ENCODE measurements at places on chromosomes 7 and 10. TPM values are rescaled to one million over a fixed set of nuclear protein-coding genes. Genes with fewer than 3 reads are reported as not detected.

GRCh38 chr10:79241990-79242619 lies 105.2 kb upstream of the PPIF start:
- peak; percentile 21 for DNase-seq

Gene KAT6B
- total RNA-seq, result 9.6 TPM

Gene ACHE
- not detected for total RNA-seq

Gene EIF5AL1
- 0.63 TPM for total RNA-seq

Gene PPP1R17
- total RNA-seq, result not detected

DNA sequence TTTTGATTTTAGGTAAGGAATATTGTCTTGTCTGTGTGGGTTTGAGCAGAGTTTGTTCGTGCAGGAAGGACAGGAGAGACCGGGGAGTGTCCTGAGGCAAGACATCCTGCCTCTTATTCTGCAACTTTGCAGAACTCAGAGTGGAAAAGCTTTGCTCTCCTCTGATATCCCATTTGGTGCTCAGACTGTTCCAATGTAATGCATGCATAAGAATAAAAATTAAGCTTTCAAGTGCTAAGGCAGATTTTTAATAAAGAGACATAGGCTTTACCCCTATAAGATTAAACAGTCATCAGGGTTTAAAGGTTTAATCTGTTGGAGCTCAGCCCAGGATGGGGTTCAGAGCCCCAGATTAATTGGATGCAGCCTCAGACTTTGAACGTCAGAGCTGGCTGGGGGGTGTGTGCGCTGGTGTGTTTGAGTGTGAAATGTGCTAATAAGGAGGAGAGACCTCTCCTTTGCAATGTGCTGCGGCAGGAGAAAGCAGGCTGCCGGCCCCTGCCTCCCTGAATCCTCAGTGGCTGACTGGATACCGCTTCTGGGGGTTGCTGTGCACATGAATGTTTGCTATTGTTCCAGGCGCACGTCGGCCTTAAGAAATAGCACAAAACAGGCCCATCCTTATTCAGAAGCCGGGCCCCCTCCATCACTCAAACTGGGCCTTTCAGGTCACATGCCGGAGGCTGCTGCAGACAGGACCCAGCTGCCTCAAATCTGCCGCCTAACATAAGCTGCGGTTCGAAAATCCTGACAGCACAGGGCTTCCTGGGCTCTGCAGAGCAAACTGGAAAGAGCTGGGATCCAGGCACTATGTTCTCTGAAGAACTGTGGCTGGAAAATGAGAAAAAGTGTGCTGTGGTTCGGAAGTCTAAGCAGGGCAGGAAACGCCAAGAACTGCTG lies 84.1 kb upstream of the PRR15 start:
- no peak for DNase-seq

DNA sequence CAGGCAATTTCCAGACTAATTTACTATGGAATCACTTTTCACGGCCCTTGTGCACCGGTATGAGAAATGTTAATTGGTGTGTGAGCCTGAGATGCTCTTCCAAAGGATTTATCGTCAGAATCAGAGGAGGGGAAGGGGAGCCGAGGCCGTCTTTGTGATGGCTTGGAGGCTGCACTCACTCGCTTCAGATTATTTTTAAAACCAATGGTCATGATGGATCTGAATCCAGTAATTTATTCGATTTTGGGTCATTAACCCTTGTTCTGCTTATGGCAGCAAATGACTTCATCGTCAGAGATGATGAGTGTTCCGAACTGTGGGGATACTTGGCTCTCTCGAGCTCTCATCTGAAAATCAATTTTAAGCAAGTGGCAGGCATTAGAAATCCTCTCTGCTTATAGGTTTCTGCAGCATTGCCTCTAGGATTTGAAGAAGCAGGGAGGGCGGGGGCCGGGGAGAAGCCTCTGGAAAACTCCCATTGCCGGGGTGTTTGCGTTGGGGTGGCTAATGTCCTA lies 576.3 kb downstream of the LRMDA start:
- no peak for DNase-seq

DNA sequence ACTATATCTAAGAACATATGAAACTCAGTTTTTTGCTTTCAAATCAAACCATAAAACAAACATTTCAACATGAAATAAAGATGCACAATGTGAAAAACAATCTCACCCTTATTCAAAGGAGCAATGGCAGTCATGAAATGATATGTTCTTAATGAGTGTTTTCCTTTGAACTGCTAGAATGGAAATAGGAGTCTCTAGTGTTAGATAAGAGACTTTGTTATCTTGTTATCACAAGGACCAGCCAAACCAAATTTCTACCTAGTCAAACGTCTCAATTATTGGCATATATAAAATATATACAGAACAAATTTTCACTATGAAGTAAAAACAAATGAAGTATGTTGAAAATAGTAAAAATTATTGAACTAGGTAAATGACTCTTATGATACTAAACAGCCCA lies 1.2 kb downstream of the VPS41 start:
- DNase-seq, result no peak

DNA sequence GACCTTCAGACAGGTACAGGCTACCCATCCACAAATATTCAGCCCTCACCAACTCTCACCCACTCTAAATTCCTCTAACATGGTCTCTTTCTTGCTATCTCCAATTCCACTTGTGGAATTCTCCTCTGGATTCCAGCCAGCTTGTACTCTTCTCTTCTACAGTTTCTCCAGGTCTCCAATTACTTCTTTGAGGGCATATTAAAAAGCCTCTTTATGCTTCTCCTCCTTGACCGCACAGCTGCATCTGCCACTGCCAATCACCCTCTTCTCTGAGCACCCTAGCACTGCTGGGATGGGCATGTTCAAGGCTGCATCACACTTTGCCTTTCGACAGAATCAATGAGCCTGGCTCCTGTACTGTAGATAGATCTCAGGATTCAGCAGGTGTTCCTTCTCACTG lies 101.5 kb upstream of the ANKRD1 start:
- DNase-seq, result peak; percentile 98

Gene GPR15LG
- total RNA-seq, result not detected

Gene GNAI1
- 84.0 TPM for total RNA-seq

Gene CADPS2
- total RNA-seq, result 0.13 TPM

DNA sequence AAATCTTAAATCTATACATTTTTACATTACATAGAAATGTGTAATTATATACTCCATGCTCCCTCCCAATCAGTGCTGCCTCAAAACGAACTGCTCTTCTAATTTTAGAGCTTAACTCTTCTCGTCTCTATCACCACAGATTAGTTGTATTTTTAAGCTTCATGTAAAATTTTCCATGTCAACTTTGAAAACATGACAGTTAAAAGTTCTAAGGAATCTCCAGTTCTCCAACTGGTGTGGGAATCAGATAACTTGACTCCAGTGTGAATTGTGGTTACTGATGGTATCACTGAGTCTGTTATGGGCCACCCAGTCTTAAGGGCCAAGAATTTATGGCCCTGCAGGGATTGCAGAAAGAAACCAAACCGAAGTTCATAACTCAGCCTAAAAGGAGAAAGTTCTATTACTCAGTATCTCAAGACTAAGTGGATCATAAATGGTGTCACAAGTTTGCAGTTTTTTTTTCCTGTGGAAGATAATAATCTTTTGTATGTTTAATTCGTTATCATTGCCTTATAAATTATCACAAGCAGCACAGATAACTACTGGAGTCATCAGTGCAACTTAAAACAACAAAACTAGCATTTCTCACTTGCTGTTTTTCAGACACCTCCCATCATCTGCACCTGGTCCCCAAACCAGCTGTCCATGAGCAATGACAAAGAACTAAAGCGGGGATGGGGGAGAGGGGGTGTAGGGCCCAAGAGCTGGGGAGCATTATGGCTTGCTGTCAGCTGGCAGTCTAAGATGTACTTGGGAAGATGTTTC lies 31.5 kb upstream of the KMT2E start:
- peak; percentile 79 for DNase-seq

- DNase-seq, result no peak
These were observed 128.3 kb downstream of the SKAP2 start for GRCh38 chr7:26735976-26736600.

Data from LHCN-M2 (cell line).